ENCODE measurements at places on chromosomes 7 and 10. TPM values are rescaled to one million over a fixed set of nuclear protein-coding genes. Genes with fewer than 3 reads are reported as not detected.

DNA sequence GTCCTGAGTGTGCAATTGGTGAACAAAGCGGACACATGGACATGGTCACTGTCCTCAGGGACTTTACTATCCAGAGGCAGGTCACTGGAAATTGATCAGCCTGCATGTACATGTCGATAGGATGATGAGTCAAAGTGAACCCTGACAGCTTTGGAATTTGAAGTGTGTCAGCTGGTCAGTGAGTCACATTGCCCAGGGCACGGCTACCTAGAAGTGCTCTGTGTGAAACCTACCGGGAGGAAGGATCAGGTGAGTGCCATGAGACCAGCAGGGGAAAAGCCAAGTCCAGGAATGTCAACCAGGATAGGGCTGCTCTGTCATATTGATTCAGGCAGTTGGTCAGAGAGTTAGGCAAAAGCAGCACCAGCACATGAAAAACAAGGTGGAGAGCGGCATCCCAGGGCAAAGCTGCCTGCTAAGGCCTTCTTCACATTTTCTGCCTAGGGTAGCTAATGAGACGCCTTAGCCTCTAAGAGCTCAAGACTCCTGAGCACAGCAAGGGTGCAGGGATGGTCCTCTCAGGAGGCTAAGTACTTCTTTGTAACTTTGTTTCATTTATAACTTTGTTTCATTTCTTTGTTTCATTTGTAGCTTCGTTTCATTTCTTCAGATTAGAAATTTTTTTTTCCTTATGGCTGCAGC, 19.4 kb upstream of the PDCD4 start:
- H3K4me3 ChIP-seq: no peak overlapping the region
- H3K4me1 ChIP-seq: peaks cover 6% of the 10 kb centered on the region
- H3K27ac ChIP-seq: no peak overlapping the region
- H3K36me3 ChIP-seq: no peaks in the 10 kb centered on the region

GRCh38 chr7:107971613-107972012, 31.3 kb downstream of the LAMB1 start:
- peaks cover 33% of the 10 kb centered on the region for H3K4me1 ChIP-seq
- no peaks in the 10 kb centered on the region for H3K27me3 ChIP-seq
- DNase-seq: no peak

- DNase-seq: no peak
- no peak overlapping the region for H3K4me3 ChIP-seq
- no peak overlapping the region for H3K27ac ChIP-seq
Measured at GRCh38 chr7:152856351-152856750, 96.8 kb downstream of the ACTR3B start.

- H3K4me3 ChIP-seq: peak overlapping the region; percentile 98
- H3K27ac ChIP-seq: peak overlapping the region; percentile 93
- H3K36me3 ChIP-seq: no peaks in the 10 kb centered on the region
- H3K27me3 ChIP-seq: no peaks in the 10 kb centered on the region
- H3K4me1 ChIP-seq: peaks cover 55% of the 10 kb centered on the region
Measured at GRCh38 chr7:112204499-112205342, 1.5 kb downstream of the DOCK4 start.

GRCh38 chr10:10130686-10131085, 887.0 kb upstream of the CELF2 start:
- peaks cover 4% of the 10 kb centered on the region for H3K4me1 ChIP-seq
- H3K27me3 ChIP-seq: no peaks in the 10 kb centered on the region
- DNase-seq: no peak
- H3K4me3 ChIP-seq: no peak overlapping the region

DNA sequence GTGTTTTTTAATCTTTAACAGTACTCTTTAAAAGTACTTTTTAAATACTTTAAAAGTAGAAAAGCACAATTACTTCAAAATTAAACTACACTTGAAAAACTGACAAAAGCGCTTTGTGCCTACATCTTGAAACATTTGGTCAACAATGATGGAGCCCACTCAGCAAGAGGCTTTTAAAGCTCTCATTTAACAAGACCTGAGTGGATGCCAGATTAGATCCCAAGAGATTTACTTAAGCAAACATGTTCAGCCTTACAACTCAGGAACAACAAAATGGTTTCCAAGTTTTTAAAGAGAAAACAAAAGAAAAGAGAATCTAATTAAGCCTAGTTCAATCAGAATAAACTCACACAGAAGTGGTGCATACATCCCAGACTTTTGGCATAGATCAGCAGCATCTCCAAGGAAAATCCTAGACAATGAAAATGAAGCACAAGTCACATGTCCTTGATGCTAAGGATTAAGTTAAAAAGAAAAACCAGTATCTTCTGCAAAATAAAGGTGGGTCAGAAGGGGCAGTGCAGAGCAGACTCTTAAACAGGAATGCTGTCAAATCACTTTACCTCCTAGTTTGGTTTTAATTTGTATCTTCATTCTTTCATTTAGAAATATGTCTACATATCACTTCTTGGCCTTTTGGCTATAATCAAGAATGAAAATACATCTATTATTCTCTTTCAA, 26.2 kb downstream of the HIBADH start:
- peaks cover 1% of the 10 kb centered on the region for H3K36me3 ChIP-seq
- no peak for DNase-seq
- H3K27me3 ChIP-seq: no peaks in the 10 kb centered on the region
- H3K4me3 ChIP-seq: no peak overlapping the region
- H3K27ac ChIP-seq: no peak overlapping the region
- peaks cover 21% of the 10 kb centered on the region for H3K4me1 ChIP-seq

Gene TEX36
- total RNA-seq: not detected

Gene SSC4D
- total RNA-seq: 1.2 TPM

Gene HSPB1
- 1,313 TPM for total RNA-seq
